ENCODE measurements at places on chromosomes 6 and 20.

GRCh38 chr6:130054725-130055124, 36.3 kb downstream of the L3MBTL3 start:
- no peak for DNase-seq

DNA sequence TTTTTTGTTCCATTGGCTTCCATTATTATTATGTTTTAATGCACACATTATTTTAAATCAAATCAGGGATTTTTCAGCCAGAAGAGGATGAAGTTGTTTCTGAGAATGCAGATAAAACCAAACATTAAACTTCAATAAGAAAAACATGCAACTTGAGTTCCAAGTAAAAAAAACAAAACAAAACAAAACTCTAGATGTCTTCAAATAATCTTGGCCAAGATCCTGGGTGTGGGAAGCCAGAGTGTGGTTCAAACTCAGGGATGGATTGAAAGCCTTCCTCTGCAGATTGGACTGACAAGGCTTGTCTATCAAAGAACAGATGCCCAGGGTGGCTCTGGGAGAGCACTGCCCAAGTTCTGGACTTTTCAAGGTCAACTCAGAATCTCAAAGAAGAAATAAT, 134.1 kb downstream of the LCA5 start:
- no peak for DNase-seq

- no peak for DNase-seq
These were observed 51.7 kb downstream of the PPP1R3G start for GRCh38 chr6:5136851-5137250.

DNA sequence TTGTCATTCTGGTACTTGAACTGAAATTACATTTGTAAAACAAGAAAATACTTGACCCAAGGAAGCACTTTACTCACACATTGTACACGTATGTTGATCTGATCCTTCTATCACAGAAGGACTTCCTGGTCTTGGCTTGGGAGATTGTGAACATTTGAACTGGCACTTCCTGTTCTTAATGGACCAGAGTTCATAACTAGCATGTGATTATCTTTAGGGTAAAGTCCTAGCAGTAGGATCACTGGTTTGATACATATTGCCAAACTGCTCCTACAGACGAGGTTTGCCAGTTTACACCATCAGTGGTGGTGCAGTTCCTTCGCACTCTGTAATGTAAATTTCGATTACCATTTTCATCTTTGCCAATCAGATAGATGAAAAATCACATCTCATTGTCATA, 12.7 kb downstream of the HECA start:
- DNase-seq = no peak

- no peak for DNase-seq
These were observed 552.7 kb upstream of the AGPAT4 start for GRCh38 chr6:161826512-161826911.

GRCh38 chr6:56448046-56448445, 194.6 kb downstream of the DST start:
- no peak for DNase-seq
